ENCODE measurements at places on chromosomes 1 and 21.

DNA sequence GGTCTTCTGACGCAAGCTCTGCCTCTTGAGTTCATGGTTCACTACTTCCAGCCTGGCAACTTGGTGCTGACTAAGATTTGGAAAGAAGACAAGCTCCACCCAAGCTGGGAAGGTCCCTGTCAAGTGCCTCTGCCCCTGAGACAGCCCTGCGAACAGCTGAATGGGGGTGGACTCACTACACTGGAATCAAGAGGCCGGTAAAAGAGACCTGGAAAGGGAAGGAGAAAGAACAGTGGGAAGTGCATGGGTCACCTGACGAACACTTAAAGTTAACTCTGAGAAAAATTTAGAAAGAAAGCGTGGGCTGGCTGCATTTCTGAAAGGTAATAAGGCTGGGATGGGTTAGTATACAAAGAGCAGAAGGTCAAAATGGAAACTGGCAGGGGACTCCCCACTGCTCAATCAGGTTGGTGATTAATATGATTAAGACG, 26.1 kb upstream of the ZNF496 start:
- no peak for DNase-seq

DNA sequence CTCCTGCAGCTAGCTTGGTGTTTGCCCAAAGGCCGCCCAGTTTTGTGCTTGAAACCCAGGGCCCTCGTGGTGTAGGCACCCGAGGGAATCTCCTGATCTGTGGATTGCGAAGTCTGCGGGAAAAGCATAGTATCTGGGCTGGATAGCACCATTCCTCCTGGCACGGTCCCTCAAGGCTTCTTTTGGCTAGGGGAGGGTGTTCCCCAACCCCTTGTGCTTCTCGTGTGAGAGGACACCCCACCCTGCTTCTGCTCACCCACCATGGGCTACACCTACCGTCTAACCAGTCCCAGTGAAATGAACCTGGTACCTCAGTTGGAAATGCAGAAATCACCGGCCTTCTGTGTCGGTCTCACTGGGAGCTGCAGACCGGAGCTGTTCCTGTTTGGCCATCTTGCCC, 403.5 kb downstream of the USP25 start:
- DNase-seq, result no peak

- no peak for DNase-seq
These were observed 1353.1 kb upstream of the ADGRL4 start for GRCh38 chr1:80359666-80360065.

DNA sequence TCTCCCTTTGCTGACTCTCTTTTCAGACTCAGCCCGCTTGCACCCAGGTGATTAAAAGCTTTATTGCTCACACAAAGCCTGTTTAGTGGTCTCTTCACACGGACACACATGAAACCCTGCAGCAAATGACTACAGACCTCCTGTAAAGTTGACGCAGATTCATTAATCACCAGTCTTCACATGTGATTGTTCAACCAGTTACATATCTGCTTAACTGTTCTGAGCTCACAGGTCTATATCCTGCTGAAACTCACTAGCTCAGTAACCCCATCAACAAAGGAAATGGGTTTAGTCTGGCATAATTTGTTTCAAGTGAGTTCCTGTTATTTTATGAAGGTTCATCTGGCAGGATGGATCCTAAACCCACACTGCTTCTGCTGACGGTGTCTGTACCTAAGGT, 68.4 kb upstream of the GJA8 start:
- DNase-seq, result no peak

All from anterior cingulate cortex (tissue), 58 donors.